ENCODE measurements at places on chromosomes 6 and 20. TPM values are rescaled to one million over a fixed set of nuclear protein-coding genes. Genes with fewer than 3 reads are reported as not detected.

PPIL4 gene
- total RNA-seq: 31.0 TPM

DNA sequence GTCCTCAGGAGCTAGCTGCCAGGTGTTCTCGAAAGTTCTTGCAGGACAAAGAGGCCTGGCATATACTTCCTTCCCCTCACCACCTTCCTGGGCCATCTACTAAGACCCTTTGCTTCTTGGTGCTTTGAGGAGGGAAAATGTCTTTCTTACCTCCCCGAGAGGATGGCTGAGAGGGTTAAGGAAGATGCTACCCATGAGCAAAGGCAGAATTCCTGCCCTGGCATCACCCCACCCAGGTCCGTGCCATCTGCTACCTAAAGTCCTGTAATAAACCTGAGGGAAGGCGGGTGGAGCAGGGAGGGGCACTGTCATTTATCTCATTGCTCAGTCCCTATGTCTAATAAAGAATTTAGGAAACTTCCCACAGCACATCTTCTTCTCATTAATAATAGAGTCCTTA lies 16.2 kb downstream of the GFOD1 start:
- no peak for DNase-seq

- DNase-seq: no peak
Observed at GRCh38 chr6:81130061-81130460, 622.4 kb downstream of the TENT5A start.

IMPG1 gene
- not detected for total RNA-seq

DNA sequence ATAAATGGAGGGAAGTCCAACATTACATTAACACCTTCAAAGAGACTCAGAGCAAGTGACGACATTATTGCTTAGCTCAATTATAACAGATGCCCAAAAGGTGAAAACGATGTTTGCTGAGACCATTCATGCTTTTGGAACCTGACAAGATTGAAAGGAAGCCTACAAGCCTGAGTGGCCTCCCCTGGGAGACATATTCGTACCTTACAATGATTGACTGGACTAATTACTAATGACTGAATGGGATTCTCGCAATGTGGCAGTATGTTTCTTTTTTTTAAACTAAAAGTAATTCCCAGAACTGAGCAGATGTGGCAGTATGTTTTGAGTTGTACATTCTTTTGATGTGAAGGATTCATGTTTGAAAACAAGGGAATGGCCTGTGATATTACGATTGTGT lies 49.9 kb downstream of the VEGFA start:
- DNase-seq: no peak

PSORS1C2 gene
- total RNA-seq: not detected

DNA sequence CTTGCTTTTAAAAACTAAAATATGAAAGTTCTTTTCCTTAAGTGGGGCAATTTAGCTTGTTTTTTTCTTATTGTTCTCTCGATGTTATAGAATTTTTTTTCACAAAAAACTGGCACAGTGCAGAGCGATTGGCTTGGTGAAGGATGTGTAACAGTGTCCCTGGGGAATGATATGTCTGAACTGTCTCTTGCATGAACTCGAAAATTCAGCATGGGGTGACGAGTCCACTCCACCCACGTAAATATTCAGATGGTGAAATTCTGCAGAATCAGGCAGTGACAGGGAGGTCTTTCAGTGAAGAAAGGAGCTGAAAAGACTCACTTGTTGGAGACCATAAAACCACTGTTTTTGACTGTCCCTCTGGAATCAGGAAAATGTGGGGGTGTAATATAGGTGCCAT lies 505.3 kb downstream of the MMUT start:
- no peak for DNase-seq

DNA sequence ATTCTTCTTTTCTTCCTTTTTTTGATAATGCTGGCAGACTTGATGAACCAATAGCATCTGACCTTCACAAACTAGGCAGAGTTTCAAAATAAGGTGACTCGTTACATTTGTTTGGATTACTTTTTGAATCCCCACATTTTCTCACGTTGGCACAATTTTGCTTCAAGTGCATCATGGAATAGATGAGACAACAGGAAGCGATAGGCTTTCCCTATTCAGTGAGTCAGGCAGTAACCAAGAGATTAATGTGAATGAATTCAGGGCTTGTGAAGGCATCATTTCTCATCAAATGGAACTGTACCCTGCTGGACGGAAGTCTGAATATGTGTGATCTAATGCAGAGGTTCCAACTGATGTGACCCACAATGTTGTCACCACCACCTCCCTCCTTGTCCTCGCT lies 10.7 kb downstream of the RFPL4B start:
- DNase-seq: no peak

GRCh38 chr20:33709398-33709797 lies 10.7 kb downstream of the PXMP4 start:
- no peak for DNase-seq

DNA sequence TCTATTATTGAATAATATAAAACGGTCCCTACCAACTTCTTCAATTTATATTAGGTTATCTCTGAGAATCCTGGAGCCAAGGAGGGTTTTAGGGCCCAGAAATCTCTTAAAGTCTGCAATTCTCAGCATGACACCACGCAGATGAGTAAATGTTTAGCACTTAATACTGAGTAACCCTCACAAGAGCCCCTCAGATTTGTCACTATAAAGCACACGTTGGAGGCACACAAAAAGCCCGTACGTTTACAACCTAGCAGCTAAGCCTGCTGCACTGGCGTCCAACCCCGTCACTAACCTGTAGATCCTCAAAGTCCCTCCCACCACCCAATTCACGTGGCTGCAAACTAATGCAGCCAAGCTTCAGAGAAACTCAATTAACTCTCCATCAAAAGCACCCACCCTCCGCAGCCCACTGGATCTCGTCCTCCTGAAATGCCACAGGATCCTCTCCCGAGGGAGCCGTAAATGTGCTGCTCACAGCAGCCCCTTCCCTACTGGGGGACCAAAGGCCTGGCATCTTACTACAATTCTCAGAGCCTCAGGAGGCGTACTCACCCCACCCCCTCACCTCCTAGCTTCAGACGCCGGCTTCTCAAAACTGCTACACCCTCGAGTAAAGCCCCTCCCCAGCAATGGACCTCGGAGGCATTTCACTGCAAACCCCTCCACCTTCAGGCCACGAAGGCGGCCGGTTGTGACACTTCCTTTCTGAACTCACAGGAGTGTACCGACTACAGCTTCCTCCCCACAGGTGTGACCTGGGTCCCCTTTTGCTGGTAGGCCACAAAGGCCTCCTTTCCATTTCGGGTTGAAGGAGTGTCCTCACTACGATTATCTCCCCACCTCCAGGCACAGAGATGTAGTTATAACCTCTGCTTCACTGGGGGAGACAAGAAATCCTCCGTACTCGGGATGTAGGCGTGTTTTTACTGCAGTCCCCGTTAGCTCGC lies 909 bp downstream of the CPNE1 start:
- DNase-seq: peak; percentile 6

GRCh38 chr20:8842525-8842924 lies 226.4 kb upstream of the PLCB4 start:
- DNase-seq: no peak

- no peak for DNase-seq
Observed at GRCh38 chr20:9615766-9616454, 101.5 kb downstream of the LAMP5 start.

EYA2 gene
- total RNA-seq: not detected

GRCh38 chr6:109296452-109296851 lies 85.8 kb downstream of the CD164 start:
- DNase-seq: no peak

PLCB4 gene
- 2.5 TPM for total RNA-seq

GRCh38 chr6:11918739-11919605 lies 93.1 kb upstream of the HIVEP1 start:
- DNase-seq: no peak

DNA sequence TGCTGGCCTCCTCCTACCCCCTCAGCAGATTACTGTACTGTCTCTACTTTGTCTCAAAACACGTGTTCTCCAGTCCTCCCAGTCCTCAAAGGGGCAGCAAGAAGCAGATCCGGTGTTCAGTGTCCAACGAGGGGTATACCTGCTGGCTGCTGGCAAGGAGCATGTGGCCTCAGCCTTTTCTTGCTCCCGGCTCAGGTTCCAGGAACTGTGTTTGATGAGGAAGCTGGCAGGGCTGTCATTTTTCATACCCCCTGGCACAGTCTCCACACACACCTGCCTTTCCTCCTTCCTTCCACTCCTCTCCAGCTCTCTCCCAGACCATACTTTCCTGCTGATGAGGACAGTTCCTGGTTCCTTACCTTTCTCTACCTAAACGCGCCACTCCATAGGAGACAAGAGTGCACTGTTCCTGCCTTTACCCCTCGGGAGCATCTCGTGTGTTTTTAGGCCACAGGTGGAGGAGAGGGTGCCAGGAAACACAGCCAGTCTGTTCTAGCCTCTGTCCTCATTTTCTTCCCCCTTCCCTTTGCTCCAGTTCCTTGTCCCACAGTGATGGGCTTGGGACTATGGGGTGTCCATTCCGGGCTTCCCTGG lies 77.2 kb downstream of the SSR1 start:
- no peak for DNase-seq

- no peak for DNase-seq
Observed at GRCh38 chr6:157952861-157953351, 28.8 kb upstream of the SYNJ2 start.

SSTR4 gene
- not detected for total RNA-seq

OPN5 gene
- not detected for total RNA-seq

DNA sequence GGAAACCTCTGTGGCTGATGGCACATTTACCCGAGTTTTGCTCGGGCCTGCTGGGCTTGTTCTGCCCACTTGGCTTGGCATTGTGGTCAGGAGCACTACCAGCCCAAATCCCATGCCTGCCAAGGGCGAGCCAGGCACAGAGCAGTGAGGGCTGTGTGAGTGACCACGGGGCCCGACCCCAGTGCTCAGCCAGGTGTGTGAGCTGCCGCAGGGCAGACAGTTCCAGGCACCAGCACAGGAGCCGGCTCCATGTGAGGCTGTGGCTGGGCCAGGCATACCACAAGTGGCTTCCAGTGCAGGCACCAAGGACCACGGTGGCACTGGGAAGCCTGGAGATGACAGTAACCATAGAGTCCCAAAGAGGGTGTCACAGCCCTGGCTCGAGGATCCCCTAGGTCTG lies 1225.5 kb upstream of the GJE1 start:
- no peak for DNase-seq

GSTA2 gene
- not detected for total RNA-seq

DNA sequence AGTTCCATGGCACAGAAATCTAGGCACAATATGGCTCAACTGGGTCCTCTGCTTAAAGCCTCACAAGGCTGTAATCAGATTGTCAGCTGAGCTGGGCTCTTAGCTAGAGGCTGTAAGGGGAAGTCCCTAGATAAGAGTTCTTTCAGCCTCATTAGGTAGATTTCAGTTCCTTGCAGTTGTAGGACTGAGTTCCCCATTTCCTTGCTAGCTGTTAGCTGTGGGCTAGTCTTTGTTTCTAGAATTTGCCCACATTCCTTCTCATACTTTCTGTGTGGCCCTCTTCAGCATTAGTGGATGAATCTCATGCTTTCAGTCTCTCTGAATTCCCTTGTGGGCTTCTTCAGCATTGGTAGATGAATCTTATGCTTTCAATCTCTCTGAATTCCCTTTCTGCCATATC lies 71.0 kb upstream of the MRAP2 start:
- no peak for DNase-seq

DNA sequence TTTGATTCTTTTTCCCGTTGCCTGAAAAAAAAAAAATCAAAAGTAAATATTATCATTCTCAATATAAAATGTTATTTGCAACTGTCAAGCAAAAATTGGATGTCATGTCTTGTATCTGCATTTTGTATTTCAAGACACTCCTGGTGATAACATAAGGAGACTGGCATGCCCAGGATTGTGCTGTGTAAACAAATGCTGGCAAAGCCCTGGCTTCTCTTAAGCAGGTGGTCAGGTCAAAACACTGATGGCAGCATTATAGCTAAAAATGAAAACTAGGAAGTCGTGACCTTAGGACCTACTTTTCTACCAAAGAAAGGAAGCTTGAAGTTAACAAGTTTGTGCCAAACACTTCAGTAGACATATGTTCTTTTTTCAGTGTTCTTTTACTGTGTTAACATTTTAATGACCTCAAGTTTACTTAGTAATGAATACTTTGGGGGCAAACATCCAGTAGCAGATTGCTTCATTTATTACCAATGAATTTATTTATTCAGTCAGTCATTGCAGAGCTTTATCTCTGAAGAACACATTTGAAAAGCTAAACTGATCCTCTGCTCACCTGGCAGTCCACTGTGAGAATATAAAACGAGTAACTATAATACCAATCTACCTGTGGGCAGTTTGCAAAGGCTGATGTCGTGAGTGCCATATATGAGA lies 243.1 kb upstream of the FLRT3 start:
- DNase-seq: no peak

TMC2 gene
- not detected for total RNA-seq

- DNase-seq: no peak
Observed at GRCh38 chr20:48793776-48794175, 34.0 kb downstream of the PREX1 start.

DNA sequence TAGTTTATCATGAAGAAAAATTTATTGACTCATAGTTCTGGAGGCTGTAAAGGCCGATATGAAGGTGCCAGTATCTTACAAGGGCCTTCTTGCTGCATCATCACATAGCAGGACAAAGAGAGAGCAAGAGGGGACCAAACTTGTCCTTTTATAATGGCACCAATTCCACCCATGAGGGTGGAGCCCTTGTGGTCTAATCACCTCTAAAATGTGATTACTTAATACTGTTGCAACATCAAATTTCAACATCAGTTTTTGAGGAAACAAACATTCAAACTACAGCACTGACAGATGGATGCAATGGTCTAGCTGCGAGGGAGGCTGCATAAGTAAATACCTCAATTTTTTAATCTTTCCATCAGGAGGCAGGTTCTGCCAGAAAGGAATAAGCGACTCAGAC lies 76.7 kb upstream of the LAMA2 start:
- no peak for DNase-seq

DNA sequence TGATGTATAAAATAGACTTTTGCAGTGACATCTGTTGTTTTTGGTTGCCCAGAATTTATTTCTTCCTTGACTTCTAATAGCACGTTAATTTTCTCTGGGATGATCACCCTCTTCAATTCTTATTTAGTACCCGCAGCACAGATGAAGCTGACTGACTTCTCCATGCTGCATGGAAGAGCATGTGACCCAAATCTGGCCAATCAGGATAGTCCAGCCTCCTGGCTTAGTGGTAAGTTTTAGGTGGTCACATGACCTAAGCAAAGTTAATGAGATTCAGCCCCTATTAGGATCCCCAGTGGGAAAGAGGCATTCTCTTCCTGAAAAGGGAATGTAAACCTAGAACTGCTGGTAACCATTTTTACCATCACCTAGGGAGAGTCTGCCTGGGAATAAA lies 13.8 kb upstream of the SIRT5 start:
- peak; percentile 31 for DNase-seq

DSP gene
- total RNA-seq: 104 TPM

- DNase-seq: no peak
Observed at GRCh38 chr6:108656836-108657235, 96.1 kb downstream of the FOXO3 start.
